RPMI8226 (cell line): ENCODE measurements at places on chromosomes 5 and 9.

DNA sequence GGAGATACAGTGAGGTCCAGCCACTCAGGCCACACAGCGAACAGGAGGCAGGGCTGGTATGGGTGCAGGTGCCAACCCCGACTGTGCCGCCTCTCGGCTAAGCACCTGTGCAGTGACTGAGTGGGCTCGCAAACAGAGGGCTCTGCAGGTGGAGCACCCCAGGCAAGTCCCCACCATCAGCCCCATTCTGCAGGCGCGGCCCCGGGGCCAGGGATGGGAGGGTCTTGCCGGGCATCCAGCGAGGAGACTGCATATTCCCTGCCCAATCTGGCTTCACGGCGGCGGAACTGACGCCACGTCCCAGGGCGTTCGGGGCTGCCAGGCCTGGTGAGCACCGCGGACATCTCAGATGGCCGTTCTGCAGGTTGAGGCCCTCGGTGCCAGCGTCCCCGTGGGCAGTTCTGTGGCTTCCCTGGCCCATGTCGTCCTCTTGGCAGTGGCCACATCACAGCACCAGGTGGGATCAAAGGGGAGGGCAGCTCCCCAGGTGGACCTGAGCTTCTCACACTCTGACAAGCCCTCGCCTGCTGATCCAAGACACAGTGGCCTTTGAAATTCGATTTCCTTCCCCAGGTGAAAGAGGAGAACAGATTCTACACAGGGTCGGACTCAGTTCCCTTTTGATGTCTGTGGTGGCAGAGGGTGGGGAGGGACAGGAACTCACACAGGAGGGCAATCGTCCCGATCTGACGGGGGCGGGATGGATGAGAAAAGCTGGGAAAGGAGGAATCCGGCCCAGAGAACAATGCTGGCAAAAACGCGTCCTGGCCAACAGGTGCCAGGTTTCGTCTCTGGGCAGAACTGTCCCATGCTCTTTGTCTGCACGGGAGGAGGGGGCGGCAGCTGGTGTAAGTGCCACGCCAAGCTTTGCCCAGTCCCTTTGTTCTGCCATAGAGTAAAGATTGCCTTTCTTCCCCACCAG, 18.8 kb downstream of the DBH start:
- DNase-seq: no peak

- DNase-seq: peak; percentile 44
These were observed 13.6 kb downstream of the OTULINL start for GRCh38 chr5:14595189-14595588.

DNA sequence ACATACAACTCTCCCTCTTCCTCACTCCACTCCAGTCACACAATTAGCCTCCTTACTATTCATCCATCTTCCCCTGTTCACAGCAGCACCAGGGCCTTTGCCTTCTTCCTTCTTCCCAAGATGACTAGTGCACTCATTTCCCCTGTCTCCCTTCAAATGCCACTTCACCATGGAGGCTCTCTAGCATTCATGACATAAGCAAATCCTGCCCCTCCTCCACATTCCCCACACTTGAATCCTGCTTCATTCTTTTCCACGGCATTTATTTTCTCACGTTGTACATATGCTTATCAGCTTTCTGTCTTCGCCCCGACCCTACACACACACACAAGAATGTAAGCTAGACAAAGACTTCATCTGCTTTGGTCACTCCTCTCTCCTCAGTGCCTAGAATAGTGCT, 133.3 kb downstream of the CDK5RAP2 start:
- DNase-seq: no peak

DNA sequence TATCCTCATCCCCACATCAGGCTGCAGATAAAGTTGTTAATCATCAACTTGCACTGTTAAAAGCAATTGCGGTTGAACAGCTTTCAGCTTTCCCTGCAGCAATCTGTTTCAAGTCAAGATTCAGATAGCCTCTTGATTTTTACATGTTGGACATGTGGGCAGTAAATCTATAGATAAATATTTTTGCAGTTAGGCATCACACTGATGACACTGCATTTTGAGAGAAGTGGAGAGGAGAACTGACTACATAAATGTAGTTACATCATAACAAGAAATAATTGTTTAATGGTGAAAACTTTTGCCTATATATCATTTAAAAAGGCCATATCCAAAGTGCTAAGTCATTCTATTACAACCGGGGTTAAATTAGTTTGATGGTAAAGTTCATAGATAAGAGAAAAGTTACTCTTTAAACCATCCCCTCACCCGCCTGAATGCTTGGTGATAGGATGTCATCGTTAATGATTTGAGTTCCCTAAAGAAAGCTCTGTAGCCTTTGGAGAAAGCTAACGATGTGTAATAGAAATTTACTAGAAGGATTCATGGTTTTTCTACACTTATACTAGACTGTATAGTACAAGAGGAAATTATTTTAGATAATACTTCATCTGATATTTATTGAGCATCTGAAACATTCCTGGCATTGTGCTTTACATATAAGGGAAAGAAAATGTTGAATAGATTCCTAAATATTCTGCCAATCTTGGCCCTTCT, 30.8 kb upstream of the ALDH1A1 start:
- no peak for DNase-seq
